ENCODE measurements at places on chromosomes 12 and 14.

- peak; percentile 77 for DNase-seq
Measured at GRCh38 chr14:102571043-102571442, 21.4 kb upstream of the RCOR1 start.

- peak; percentile 66 for DNase-seq
Measured at GRCh38 chr12:57242691-57243454, 8.1 kb downstream of the STAC3 start.

GRCh38 chr12:104494793-104495158, 38.0 kb downstream of the CHST11 start:
- no peak for DNase-seq

DNA sequence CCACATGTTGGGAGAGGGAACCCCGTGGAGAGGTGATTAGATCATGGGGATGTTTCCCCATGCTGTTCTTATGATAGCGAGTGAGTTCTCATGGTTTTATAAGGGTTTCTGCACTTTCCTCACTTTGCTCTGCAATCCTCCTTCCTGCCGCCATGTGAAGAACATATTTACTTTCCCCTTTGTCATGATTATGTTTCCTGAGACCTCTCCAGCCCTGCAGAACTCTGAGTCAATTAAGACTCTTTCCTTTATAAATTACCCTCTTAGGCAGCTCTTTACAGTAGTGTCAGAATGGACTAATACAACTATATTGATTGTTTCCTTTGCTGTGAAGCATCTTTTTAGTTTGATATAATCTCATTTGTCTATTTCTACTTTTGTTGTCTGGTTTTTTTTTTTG, 13.1 kb upstream of the RASSF9 start:
- DNase-seq, result no peak

DNA sequence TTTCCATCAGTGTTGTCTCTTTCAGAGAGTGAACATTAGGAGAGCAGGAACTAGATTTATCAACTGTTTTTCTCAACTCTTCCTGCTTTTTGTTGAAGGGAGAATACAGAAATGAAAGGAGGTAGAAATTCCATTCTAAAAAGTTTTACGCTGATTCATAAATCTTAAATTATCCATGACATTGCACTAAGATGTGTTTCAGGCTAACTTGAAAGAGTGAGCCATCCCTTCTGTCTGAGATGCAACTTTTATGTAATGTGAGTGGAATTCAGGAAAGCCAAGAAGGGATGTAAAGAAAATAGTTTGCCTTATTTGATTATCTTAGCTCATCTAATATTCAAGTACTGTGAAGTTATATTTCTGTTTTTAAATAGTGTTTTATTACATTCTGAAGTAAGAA, 349.5 kb upstream of the RGS6 start:
- DNase-seq, result no peak

GRCh38 chr14:68477110-68477455, 315.8 kb downstream of the ZFP36L1 start:
- no peak for DNase-seq

- peak; percentile 51 for DNase-seq
Measured at GRCh38 chr14:51993285-51993920, 4.1 kb downstream of the RTRAF start.

- peak; percentile 44 for DNase-seq
Measured at GRCh38 chr12:79997096-79997791, 62.3 kb upstream of the PPP1R12A start.

DNA sequence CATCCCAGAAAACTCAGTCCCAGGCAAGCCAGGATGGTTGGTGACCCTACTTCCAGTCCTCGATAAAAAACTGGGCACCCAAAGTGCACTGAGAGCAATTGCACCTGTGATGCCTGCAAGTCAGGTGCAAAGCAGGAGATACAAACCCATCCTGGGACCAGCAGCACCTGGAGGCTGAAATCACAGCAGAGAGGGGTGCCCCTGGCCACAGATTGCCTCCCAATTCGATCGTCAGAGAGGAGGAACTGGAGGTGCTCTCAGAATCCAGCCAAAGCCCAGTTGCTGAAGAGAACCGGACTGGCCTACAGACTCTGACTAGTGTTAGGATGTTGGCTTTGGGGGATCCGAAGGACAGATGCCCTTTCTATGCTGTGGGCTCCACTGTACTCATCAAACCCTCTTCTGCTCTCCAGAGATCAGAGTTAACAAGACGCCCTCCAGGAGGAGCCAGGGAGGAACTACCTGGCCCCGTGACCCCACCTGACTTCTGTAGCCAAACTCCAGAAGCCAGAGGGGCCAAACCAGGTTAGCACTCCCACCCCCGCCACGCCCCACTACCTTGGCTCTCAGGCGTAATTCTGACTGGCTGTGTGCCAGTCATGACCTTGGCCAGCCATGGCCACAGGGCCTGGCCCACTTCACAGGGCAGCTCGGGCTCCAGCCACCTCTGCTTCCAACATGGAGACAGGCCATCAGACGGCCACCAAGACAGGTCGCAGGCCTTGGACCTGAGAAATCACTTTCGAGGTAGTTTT, 284.5 kb upstream of the RTL1 start:
- DNase-seq, result no peak

GRCh38 chr12:95593266-95593871, 42.1 kb upstream of the USP44 start:
- DNase-seq, result no peak

DNA sequence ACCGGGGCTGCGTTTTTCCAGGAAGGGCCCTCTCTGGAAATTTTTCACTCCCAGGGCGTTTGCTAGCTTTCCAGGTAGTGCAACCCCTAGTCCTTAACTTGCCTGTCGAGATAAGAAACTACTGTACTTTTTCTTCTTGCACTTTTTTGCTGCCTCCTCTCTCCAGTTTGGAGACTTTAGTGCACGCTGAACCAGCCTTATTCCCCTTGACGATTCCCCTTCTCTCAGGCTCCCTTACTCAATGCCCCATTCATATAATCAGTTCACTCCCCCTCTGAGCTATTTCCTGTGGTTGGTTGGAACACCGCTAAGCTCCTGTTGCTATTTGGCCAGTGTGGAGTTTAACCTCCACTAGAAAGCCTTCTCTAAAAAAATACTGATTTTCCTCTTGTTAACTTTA, 682 bp downstream of the CREBL2 start:
- peak; percentile 69 for DNase-seq

DNA sequence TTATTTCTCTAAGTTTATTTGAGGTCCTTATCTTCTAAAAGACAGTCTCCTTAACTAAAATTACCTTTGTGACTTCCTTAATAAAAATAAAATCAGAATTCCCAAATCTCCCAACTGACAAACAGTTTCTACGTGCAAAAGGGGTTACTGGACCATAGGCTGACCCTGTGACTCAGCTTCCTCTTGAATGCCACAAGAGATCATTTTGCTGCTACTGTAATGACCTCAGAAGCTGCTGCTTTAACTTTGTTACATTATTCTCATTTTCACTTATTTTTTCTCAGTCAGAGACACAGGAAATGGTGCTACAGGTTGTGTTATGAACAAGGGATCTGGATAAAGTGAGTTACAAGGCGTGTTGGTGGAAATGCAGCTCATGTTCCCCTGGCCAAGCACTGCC, 132.2 kb upstream of the TMTC2 start:
- DNase-seq, result no peak

GRCh38 chr14:103676881-103677675, 38.2 kb downstream of the XRCC3 start:
- no peak for DNase-seq

DNA sequence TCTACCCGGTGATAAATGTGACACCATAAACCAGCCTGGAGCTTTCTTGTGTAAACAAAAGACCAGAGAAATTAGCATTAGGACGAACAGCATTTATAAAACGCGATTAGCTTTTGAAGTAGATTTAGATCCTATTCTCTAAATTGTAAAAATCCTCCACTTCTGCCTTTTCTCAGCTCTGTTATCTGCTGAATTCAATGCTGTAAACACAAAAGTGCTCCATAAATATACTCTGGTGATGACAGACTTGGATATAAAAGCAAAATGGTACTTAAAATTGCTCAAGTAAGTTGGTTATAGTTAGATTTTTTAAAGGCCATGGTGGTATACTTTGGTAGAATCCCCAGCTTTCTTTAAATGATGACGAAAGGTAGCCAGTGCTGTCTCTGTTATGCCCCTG, 114.6 kb upstream of the RMST start:
- no peak for DNase-seq

- DNase-seq, result no peak
Measured at GRCh38 chr14:89640141-89640540, 223.1 kb upstream of the FOXN3 start.

- no peak for DNase-seq
Measured at GRCh38 chr12:105622846-105623736, 292.6 kb downstream of the C12orf75 start.

- DNase-seq, result no peak
Measured at GRCh38 chr12:46908236-46908935, 82.6 kb upstream of the SLC38A4 start.

- no peak for DNase-seq
Measured at GRCh38 chr12:27449893-27450534, 3.5 kb downstream of the SMCO2 start.

- no peak for DNase-seq
Measured at GRCh38 chr12:52382854-52383253, 2.6 kb downstream of the KRT84 start.

DNA sequence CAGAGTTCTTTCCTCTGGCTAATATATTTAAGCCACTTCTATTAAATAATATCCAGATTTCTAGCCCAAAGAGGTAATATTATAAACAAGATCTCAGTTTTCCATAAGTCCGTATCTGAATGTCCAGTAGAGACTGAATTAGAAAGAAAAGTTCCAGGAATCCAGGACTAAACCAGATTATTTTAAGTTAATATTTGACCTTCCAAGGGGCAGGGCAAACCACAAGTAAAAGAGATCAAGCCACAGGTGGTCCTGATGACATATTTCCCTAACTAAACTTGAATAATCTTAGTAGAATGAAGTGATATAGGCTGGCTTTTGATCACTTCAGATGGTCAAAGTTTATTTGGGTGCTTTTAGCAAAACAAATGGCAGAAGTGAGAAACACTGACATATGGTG, 43.3 kb upstream of the E2F7 start:
- no peak for DNase-seq

DNA sequence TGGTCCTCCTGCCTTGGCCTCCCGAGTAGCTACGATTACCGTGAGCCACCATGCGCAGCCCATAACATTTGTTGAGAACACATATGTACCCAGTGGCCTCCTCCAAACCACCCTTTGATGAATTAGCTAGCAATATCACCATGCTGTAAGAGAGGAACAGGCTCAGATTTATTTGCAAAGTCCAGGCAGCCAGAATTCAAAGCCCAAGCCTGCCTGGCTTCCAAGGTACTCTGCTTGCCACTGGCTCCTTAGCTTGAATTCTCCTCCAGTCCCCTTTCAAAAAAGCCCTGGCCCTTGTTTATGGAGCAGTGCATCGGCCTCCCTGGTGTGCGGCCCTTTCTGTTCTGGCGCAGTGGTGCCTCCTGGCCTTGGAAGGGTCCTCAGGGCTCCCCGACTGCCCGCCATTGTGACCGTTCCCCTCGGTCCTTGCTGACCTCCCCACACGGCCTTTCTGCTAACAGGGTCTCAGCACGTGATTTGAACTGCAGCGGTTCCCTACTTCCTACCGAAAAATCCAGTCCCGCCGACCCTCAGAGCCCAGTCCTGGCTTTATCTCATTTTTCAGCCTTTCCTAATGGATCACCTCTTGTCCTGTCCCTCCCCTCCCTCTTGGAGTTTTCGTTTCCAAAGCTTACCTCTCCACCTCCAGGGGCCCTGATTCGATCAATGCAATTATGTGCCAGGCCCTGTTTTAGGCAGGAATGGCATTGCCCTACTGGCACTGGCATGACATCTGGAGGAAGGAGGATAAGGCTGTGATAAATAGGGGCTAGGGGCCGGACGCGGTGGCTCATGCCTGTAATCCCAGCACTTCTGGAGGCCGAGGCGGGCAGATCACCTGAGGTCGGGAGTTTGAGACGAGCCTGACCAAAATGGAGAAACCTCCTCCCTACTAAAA, 22.0 kb downstream of the SLC25A29 start:
- no peak for DNase-seq

DNA sequence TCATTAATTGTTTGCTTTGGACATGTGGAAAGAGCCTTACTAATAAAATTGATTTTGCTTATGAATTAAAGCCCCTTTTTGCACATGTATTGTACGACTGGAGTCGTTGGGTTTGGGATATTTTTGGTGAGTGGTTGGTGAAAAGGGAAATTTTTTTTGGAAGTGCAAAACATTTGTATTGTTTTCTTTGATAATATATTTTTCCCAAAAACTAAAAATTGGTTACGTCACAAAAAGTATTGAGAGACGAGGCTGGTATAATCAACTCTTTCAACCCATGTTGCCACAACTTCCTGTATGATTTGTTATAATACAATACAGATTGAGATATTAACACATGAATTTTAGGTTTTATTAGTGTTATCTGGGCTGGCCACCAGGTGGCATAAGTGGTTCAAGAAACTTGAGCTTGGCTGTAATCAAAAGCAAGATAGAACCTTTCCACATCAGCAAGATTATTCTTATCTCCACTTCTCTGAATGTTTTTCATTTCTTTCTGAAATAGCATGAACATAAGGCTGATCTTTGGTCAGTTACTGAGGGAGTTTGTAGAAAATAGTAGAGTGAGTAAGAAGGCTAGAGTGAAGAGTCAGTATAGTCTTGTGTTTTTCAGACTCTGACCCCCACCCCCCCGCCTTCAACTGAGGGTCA, 8.7 kb downstream of the NGDN start:
- peak; percentile 87 for DNase-seq

DNA sequence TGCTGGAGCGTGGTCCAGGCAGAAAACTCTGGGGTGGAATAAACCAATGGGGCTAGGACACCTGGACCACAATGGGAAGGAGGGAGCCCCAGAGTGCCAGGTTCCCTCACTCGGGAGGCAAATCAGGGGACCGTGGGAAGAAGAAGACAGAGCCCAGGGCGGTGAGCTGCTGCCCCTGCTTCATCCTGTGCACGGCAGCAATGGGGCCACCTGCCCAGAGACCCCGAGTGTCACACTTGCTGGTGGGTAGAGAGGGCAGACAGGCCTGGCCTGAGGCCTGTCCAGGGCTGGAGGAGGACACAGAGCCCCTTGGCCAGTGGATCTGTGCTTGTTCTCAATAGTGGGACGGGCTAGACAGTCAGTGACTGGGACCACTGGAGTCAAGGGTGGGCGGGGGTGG, 58.2 kb downstream of the DIO3 start:
- DNase-seq, result no peak

DNA sequence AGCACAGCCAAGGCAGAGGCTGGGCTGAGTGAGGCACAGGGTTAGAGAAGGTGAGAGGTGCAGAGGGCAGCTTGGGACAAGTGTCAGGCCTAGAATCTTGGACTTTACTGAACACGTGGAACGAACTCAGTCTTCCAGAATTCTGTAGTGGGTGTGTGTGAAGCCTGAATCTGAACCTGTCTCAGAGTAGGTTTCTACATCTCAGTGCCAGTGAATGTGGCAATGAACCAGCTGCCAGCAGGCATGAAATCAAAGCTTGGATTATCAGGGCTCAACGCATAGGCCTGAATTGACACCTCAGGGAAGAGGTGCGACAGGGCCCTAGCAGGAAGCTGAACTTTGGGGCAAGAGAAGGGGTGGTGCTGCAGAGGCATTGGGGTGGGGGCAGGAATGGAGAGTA, 104.6 kb downstream of the SAMD4A start:
- DNase-seq, result no peak

GRCh38 chr12:68240079-68240478, 13.3 kb downstream of the IL22 start:
- peak; percentile 14 for DNase-seq

- DNase-seq, result no peak
Measured at GRCh38 chr14:105503296-105503640, 12.2 kb downstream of the TEDC1 start.

- DNase-seq, result no peak
Measured at GRCh38 chr12:15155271-15155670, 65.9 kb downstream of the RERG start.

- no peak for DNase-seq
Measured at GRCh38 chr12:78396538-78396937, 468.0 kb upstream of the SYT1 start.
